ENCODE measurements at places on chromosomes 3 and 15. TPM values are rescaled to one million over a fixed set of nuclear protein-coding genes. Genes with fewer than 3 reads are reported as not detected.
A peak's percentile ranks its signal among the peaks of the same experiment; 100 is the strongest.

- DNase-seq: no peak
Observed at GRCh38 chr3:16392717-16393116, 120.8 kb downstream of the RFTN1 start.

DNA sequence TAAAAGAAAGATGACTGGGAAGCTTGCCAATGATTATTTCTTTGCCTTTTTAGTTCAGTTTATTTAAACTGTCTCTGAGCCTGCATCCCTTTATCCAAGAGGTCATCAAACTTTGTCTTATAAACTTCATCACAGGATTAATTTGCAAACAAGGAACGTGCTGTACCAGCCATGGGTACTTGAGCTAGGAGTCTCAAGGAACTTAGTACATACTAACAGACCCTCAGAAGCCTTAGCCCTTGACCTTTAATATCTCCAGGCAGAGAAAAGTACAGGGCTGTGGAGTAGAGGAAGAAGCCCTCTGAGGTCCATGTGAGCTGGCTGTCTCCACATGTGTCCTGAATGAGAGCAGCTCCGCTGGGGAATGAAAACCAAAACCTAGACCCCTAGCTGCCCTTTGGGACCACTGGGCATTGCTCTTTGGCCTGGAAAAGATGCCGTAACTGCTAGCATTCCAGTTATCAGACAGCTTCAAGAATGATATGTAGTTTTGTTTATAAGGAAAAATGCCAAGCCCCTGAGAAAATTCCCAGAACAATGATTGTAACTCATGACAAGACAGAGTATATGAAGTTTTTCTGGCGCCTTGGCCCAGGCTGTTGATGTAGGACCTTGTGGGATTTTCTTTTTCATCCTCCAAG lies 92.1 kb downstream of the ASB7 start:
- no peak for DNase-seq

DNA sequence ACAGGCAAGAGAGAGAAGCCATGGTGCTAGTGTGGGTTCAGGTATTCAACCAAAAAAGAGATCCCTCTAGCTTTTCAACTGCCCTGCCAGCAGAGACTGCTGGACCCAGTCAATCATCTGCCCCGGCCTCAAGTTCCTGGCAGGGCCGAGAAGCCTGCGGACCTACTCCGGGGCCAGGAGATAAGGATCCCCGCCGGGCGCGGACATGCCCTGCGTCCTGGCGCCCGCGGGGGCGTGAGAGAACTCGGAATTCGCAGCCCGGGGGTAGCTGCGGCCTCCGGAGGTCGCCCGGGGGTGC lies 821 bp upstream of the MAGI1 start:
- DNase-seq: peak; percentile 23

HTR3C gene
- not detected for total RNA-seq

DNA sequence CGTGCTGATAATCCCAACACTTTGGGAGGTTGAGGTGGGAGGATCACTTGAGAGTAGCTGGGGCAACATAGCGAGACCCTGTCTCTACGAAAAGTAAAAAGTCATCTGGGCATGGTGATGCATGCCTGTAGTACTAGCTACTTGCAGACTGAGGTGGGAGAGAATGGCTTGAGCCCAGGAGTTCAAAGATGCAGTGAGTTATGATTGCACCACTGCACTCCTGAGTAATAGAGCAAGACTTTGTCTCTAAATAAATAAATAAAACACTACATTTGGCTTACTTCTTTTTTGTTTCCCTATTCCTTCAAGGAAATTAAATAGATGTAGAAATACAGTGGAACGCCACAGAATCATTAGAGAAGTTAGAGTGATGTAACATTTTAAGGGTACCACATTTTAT lies 20.1 kb upstream of the LDHAL6B start:
- no peak for DNase-seq

GCNT3 gene
- not detected for total RNA-seq

DNA sequence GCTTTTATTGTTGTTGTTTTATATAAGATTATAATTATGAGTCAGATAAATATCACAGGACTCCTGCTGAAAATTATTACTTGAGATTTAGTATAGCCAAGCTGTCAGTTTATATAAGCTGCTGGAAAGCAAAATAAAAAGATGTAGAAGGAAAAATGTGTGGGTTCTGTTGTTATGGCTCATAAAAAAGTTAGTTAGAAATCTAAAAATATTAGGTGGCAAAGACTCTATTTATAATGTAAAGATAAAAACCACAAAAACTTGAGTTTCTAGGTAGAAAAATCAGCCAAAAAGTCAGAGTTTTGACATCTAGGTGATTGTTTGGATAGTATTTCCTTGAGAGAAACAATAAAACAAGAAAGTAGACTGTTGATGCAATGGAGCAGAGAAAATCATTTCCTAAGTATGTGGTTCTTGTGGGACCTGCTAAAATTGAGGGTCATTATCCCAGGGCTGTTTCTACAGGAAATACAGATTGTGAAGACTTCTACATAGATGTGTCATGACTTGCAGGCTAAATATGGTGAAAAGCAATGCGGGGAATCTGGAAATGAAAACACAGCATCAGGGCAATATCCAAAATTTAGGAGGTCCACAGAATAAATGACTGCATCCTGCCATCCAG lies 1109.6 kb upstream of the CADM2 start:
- DNase-seq: no peak

GRCh38 chr3:128113817-128114794 lies 9.5 kb downstream of the RUVBL1 start:
- no peak for DNase-seq

GRCh38 chr3:123755085-123755484 lies 129.0 kb downstream of the MYLK start:
- no peak for DNase-seq

- DNase-seq: no peak
Observed at GRCh38 chr3:186996356-186996755, 66.0 kb downstream of the ST6GAL1 start.

DNA sequence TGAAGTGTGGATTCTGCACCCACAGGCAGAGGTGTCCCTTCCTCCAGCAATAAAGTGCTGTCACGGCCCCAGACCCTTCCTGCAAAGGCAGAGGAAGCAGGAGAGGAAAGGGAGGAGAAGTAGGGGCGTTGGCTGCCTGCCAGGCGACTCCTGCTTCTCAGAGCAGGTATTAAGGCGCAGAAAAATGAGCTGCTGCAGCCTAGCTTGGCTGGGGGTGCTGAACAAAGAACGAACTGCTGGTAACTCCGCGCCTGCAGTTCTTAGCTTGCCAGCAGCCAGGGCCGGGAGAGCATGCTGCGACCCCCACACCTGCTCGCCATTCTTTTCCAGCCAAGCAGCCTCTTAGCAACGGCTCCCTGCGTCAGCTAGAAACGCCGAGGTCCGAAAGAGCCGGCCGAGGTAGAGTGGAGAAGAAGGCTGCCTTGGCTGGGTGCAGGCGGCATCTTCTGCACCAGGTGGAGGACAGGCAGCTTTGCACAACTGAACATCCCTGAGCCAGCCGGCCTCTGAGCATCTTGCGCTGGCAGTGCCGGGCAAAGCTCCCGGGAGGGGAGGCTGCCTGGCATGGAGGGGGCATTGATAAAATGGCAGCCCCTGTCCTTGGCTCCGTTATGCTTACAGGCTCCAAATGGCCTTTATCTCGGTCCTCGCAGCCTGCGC lies 296.0 kb downstream of the MEX3B start:
- DNase-seq: no peak

TMCO5A gene
- not detected for total RNA-seq

DNA sequence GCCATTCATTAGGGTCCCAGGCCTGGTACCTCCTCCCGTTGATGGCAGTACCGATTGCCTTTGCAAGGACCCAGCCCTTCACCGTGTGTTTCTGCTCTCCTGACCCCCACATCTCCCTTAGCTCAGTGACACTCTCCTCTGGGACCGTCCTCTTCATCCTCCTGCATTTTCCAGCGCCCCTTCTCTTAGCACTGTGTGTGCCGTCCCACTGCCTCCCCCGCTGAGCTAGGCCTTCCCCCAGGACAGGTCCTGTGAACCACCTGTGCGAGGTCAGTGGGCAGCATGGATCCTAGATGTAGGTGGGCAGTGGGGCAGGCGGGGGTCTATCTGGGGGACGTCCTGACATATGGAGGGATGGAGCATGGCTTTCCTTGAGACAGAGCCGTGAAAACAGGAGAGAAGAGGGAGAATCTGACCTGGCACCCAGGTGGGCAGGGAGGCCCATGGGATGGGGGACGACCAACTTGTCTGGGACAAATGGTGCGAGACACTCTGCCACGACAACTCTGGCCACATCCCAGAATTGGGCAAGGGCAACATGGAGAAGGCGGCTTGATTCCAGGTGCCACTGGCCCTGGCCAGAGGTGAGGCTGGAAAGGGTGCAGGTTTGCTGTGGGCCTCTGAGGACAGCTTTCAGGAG lies 87.7 kb upstream of the ALDH1L1 start:
- no peak for DNase-seq

- no peak for DNase-seq
Observed at GRCh38 chr3:152301745-152302181, 33.0 kb downstream of the MBNL1 start.

GRCh38 chr3:44117239-44117638 lies 124.4 kb upstream of the TOPAZ1 start:
- DNase-seq: no peak

DNA sequence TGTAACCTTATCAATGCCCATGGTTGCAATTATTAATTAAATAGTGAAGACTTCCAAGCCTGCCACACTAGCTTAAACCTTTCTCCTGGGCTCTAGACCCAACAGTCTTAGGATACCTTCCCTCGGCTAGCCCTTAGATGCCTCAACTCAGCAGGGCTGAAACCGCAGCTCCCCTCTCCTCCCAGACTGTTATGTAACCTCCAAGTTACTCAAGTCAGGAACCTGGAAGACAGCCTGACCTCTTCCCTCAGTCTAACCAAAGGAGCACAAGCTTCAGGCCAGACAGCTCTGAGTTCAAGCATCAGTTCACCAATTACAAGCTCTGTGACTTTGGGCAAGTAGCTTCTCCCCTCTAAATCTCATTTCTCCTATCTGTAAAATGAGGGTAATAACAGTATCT lies 70.5 kb upstream of the HACD2 start:
- DNase-seq: no peak

- no peak for DNase-seq
Observed at GRCh38 chr3:33791477-33792166, 6.8 kb upstream of the PDCD6IP start.

- no peak for DNase-seq
Observed at GRCh38 chr3:156175570-156175969, 55.2 kb downstream of the KCNAB1 start.

GRCh38 chr3:72041511-72041910 lies 256.6 kb upstream of the PROK2 start:
- no peak for DNase-seq

Measured in neural crest cell (in vitro differentiated cells).